ENCODE measurements at places on chromosomes 12 and 14.

DNA sequence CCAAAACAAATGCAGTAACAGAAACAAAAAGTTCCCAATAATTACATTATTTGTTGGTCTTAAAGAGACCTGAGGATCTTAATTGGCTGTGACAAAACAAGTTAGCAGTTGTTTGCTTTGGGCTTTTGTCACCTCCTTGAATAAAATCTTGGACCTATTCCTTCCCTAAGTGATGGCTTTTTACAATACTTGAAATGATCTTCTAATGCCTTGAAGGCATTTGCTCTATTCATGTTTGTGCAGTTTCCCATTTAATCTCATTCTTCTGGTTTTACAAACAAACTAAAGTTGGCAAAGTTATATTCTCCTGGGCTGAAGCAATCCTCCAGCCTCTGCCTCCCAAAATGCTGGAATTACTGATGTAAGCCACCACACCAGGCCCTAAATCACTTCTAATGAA, 98.8 kb downstream of the OSBPL8 start:
- DNase-seq: no peak

- DNase-seq: no peak
Measured at GRCh38 chr14:36478782-36479181, 41.2 kb downstream of the NKX2-1 start.

- peak; percentile 13 for DNase-seq
Measured at GRCh38 chr12:25935355-25936144, 22.9 kb upstream of the RASSF8 start.

DNA sequence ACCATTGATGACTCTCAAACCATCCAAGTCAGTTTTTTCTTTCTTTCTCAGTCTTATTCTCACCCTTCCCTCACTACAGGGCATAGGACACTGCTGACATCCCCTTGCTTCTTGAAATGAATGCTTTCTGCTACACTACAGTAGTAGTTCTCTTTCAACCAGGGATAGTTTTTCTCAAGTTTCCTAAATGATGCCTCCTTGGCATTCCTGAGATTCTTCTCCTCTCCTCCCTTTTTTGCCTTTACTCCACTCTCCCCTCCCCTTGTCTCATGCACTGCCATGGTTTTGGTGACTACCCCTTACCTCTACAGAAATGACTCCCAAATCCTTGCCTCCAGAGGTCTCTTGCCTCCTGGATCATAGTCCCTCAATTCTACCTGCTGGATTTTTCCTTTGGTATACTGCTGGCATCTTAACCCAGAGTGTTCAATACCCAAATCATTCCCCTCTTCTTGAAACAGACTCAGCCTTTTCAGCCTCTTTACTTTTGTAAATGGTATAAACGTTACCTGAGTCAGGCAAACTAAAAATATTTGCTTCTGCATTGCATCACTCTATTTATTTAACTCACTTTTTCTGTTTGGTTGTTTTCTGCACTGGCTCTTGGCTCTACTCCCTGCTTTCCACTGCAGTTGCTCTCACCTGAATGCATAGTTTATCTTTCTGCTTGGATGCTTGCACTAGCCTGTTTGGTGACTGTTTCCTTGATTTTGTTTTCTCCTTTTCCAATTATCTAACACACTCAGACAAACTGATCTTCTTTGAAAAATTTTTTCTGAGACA, 211.6 kb upstream of the IGF1 start:
- DNase-seq: no peak

GRCh38 chr12:98549371-98550110, 34.2 kb downstream of the TMPO start:
- no peak for DNase-seq

GRCh38 chr12:64082866-64083268, 139.2 kb downstream of the KICS2 start:
- DNase-seq: no peak

DNA sequence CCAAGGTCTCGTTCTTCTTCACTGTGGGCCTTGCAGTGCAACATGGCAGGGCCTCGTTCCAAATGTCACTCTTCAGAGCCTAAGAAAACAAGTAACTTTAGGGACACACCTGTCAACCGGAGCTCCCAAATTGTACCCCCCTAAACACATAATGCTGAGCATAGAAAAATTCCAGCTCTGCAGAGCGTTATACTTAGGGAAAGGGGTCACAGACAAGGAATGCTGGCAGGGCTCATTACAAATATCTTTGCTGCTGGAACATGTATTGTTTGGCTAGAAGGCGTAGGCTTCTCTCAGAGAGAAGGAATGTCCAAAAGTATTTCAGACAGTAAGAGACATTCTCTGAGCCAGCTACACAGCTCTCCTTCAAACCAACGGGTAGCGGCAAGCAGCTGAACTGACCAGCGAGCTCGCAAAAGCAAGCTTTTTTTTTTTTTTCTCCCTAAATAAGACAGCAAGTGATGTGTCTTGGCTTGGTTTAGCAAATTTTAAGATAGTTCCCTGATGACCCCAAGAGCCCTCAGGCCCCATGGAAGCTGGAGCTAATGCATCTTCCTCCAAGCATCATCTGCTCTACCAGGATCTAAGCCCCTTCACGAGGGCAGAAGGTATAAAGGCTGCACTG, 24.5 kb downstream of the SSH1 start:
- DNase-seq: peak; percentile 76

- DNase-seq: no peak
Measured at GRCh38 chr14:72500234-72500838, 393.6 kb downstream of the DPF3 start.
